ENCODE measurements at places on chromosomes 6 and 20. TPM values are rescaled to one million over a fixed set of nuclear protein-coding genes. Genes with fewer than 3 reads are reported as not detected.

HNF4A gene
- 292 TPM for total RNA-seq

FAM184A gene
- total RNA-seq = 11.2 TPM

- DNase-seq = no peak
Measured at GRCh38 chr6:91196729-91197128, 609.9 kb upstream of the MAP3K7 start.

GRCh38 chr6:29980511-29980910 is 38.2 kb downstream of the HLA-A start:
- no peak for DNase-seq

DNA sequence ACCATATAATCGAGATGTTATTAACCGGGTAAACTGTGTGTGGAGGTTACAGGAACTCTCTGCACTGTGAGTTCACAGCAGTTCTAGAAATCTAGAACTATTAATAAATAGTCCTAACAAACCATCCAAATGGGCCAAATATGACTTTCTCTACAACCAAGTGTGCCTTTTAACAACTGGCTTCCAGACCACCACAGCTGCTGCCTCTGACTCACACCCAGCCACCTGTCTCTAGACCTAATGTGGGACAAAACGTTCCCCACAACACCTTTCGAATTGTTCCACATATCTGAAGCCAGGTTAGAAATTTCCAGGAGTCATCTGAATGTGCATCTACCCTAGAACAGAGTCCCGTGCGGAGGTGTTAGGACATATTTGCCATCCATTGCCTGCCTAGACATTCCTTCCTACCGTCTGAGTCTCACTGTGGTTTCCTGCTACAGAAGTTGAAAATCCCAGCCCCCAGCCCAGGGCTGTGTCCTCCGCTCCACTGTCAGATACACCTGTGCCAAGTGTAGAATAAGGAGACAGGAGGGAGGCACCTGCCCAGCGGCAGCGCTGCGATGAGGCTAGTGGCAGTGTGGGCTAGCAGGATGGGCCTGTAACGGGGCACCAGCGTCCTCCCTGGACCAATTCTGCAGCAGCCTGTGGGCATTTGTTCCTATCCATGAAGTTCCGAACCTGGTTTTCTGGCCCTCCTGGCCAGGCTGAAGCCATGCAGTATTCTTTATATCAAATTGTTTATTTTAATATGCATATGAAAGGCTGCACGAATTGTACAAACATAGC is 28.5 kb upstream of the MAP3K4 start:
- DNase-seq = no peak

DNA sequence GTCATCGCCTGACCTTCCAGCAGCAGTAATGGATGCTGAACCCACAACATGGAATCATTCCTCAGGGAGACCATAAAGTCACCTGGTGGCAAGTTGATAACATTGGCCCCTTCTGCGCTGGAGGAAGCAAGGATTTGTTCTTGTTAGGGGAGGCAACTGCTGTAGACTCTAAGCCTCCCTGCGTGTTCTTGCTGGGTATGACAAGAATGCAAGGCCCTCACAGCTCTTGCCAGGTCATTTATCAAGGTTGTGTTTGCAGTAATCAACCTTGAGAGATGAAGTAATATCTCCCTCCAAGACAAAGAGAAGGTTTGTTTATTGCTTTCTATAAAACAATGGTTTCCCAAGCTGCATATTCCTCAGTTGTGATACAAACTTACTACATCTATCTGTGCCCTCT is 80.9 kb downstream of the PERP start:
- no peak for DNase-seq
